Neural crest cell (in vitro differentiated cells): ENCODE measurements at places on chromosomes 2 and 18.

GRCh38 chr2:9629222-9630116 lies 1.3 kb downstream of the YWHAQ start:
- H3K27me3 ChIP-seq: no peaks in the 10 kb centered on the region
- H3K36me3 ChIP-seq: peaks cover 23% of the 10 kb centered on the region
- peak overlapping the region; percentile 99 for H3K4me3 ChIP-seq
- H3K4me1 ChIP-seq: peaks cover 63% of the 10 kb centered on the region

DNA sequence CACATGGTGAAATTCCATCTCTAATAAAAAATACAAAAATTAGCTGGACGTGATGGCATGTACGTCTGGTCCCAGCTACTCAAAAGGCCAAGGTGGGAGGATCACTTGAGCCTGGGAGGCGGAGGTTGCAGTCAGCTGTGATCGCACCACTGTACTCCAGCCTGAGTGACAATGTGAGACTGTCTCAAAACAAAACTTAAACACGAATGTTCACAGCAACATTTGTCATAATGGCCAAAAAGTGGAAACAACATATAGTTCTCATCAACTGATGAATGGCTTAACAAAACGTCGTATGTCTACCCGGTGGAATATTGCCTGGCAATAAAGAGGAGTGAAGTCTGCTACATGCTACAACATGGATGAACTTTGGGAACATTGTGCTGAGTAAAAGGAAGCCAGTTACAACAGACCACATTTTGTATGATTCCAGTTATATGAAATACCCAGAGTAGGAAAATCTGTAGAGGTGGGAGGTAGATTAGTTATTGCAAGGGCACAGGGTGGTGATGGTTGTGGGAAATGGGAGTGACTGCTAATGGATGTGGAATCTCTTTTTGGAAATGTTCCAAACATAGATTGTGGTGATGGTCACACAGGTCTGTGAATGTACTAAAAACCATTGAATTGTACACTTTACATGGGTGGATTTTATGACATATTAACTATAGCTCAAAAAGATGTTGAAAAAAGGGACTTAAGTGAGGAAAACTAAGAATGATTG lies 478.2 kb downstream of the PTPRM start:
- peaks cover 6% of the 10 kb centered on the region for H3K4me1 ChIP-seq
- no peaks in the 10 kb centered on the region for H3K27me3 ChIP-seq
- no peak for DNase-seq
- H3K4me3 ChIP-seq: no peak overlapping the region
- no peak overlapping the region for H3K27ac ChIP-seq
- no peaks in the 10 kb centered on the region for H3K36me3 ChIP-seq

- no peaks in the 10 kb centered on the region for H3K27me3 ChIP-seq
- H3K4me1 ChIP-seq: no peaks in the 10 kb centered on the region
- no peak overlapping the region for H3K4me3 ChIP-seq
- H3K36me3 ChIP-seq: no peaks in the 10 kb centered on the region
- DNase-seq: no peak
Measured at GRCh38 chr2:207825045-207825954, 55.6 kb upstream of the FZD5 start.

DNA sequence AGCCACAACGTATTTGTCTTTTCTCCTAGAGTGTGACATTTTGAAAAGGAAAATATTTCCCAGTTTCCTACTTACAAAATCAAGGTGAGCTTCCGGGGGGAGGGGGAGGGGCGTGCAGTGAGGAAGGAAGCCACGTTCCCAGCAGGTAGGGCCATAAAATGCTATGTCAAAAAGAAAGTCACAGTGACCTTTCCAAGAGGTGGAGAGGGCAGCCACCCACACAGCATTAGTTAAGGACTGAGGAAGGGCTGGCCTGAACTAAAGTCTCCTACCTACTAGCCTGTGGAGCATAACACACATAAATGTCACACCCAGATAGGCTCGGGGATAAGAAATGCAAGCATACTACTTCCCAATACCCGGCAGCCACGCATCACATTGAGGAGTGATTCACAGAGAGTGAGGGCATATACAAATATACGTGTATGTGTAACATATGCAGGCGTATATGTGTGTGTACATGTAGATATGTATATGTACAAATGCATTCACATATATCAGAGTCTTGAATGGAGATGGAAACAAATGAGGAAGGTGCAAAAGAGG lies 191.1 kb downstream of the STK39 start:
- no peak for DNase-seq
- H3K27me3 ChIP-seq: no peaks in the 10 kb centered on the region

- no peaks in the 10 kb centered on the region for H3K4me1 ChIP-seq
- no peak overlapping the region for H3K27ac ChIP-seq
- H3K36me3 ChIP-seq: no peaks in the 10 kb centered on the region
- no peaks in the 10 kb centered on the region for H3K27me3 ChIP-seq
Measured at GRCh38 chr2:129092956-129093355, 774.3 kb upstream of the HS6ST1 start.

GRCh38 chr2:23354554-23354953 lies 30.4 kb upstream of the KLHL29 start:
- peaks cover 19% of the 10 kb centered on the region for H3K4me1 ChIP-seq
- no peaks in the 10 kb centered on the region for H3K36me3 ChIP-seq
- H3K27ac ChIP-seq: no peak overlapping the region
- H3K27me3 ChIP-seq: no peaks in the 10 kb centered on the region
- no peak for DNase-seq
